ENCODE measurements at places on chromosomes 11 and 22.

DNA sequence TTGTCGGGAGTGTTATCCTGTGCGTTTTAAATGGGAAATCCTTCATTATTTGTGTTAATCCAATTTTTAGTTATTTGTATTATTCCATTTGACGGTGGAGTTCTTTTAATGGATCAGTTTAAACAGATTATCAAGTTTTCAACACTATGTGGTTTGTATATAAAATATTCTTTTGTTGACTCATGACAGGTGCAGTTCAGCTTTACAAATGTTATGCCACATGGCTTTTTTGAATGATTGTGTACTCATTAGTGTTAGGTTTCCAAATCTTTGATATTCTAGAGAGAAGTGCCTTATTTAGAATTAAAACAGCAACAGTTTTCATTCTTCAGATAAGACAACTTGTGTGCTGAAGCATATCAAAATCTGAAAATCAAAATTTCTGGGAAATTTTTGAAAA is 2.4 kb downstream of the JAM3 start:
- no peak for DNase-seq

- no peak for DNase-seq
Measured at GRCh38 chr11:30254307-30255298, 23.8 kb downstream of the FSHB start.

- DNase-seq = no peak
Measured at GRCh38 chr22:49739138-49739537, 88.5 kb downstream of the BRD1 start.

- no peak for DNase-seq
Measured at GRCh38 chr11:88100151-88100550, 75.1 kb downstream of the RAB38 start.

DNA sequence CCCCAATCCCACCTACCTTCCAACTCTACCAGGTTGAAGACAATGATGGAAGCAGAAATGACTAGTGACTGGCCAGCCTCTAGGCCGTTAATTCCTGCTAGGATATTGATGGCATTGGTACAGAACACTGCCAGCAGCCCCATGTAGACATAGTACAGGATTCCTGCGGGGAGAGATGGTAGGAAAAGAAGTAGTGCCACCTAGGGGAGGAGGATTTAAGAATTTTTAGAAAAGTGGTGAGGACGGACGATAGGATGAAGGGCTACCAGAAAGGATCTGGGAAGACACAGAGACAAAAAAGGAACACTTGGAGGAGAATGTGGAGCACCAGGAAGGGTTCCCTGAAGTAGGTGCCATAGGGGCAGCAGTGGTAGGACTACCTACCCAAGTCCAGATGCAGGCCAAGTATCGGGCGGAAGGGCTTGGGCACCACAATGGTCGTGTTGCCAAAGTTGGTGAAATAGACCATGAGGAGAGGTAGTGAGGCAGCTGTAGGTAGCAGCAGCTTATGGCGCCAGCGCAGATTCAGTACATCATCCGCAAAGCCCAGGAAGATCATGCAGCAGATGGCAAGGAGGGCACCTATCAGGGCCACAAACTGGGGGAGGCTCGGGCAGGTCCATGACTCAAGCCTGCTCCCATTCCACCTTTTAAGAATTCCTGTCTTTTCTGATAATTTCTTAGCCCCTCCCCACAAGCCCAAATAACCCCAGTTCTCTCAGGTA is 1.2 kb downstream of the DPAGT1 start:
- DNase-seq = no peak

- DNase-seq = no peak
Measured at GRCh38 chr22:32531228-32531627, 56.6 kb downstream of the FBXO7 start.

DNA sequence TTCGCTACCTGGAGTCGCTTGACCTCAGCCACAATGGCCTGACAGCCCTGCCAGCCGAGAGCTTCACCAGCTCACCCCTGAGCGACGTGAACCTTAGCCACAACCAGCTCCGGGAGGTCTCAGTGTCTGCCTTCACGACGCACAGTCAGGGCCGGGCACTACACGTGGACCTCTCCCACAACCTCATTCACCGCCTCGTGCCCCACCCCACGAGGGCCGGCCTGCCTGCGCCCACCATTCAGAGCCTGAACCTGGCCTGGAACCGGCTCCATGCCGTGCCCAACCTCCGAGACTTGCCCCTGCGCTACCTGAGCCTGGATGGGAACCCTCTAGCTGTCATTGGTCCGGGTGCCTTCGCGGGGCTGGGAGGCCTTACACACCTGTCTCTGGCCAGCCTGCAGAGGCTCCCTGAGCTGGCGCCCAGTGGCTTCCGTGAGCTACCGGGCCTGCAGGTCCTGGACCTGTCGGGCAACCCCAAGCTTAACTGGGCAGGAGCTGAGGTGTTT is 12.8 kb downstream of the TSKU start:
- DNase-seq = no peak

GRCh38 chr22:44627521-44628139 is 74.4 kb upstream of the PRR5 start:
- no peak for DNase-seq

- peak; percentile 49 for DNase-seq
Measured at GRCh38 chr22:36541831-36542411, 13.0 kb upstream of the EIF3D start.

- DNase-seq = no peak
Measured at GRCh38 chr11:76854709-76855108, 6.0 kb upstream of the ACER3 start.

GRCh38 chr11:120272303-120272702 is 32.4 kb downstream of the POU2F3 start:
- DNase-seq = no peak

DNA sequence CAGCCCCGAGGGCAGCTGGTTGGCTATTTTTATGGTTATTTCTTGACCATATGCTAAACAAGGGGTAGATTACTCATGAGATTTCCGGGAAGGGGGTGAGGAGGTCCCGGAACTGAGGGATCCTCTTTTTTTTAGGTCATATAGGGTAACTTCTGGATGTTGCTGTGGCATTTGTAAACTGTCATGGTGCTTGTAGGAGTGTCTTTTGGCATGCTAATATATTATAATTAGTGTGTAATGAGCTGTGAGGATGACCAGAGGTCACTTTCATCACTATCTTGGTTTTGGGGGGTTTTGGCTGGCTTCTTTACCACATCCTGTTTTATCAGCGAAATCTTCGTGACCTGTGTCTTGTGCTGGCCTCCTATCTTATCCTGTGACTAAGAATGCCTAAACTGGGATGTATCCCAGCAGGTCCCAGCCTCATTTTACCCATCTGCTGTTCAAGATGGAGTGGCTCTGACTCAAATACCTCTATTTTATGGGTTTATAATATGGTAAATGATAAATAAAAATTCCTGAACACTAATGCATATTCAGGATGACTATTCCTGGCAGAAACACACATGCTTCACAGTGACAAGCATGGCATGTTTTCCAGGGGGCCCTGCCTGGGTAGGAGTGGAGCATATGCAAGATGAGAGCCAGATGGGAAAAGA is 11.2 kb downstream of the KREMEN1 start:
- no peak for DNase-seq

GRCh38 chr11:57376095-57377090 is 4.6 kb downstream of the PRG3 start:
- DNase-seq = no peak

GRCh38 chr11:105740164-105740903 is 130.5 kb downstream of the GRIA4 start:
- no peak for DNase-seq

- no peak for DNase-seq
Measured at GRCh38 chr22:17903564-17904295, 120.6 kb downstream of the MICAL3 start.

- DNase-seq = peak; percentile 56
Measured at GRCh38 chr22:46587492-46588278, 32.5 kb upstream of the GRAMD4 start.

DNA sequence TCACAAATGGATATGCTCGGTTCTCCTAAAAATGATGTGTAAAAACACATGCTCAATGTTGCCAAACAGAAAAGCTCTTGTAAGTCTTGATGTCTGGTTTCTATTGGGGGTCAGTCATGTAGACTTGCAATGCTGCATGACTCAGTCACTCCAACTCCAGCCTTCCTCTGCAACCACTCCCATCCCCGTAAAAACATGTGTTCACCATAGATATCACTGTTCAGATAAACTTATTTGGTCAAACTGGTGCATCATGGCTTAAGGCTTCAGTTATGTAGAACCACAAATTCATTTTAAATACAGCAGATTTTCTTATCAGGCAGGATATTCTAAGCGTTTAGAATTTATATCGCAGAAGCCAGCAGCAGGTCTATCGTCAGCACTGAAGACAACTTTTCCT is 298.4 kb upstream of the LUZP2 start:
- no peak for DNase-seq

GRCh38 chr11:44816761-44817160 is 90.0 kb downstream of the TSPAN18 start:
- DNase-seq = no peak

DNA sequence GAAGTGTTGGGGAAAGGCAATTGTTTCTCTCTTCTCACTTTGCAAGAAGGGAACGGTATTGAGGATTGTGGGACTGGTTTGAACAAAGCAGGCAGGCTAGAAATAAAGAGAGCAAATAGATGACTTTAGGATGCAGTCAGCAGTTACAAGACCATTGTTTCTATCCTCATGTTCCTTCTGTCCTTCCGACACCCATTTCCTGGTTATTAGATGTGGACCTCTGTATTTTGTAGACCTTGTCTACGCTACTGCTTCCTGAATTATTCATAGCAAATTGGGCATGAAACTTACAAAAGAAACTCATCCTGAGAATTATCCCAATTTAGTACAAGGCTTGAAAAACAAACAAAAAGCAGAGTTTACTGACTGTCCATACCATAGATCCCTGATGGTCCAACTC is 656.3 kb downstream of the NTM start:
- DNase-seq = no peak
